ENCODE measurements at places on chromosomes 1 and 21.
A peak's percentile ranks its signal among the peaks of the same experiment; 100 is the strongest.

- no peak for DNase-seq
Observed at GRCh38 chr1:226686440-226687425, 52.3 kb downstream of the ITPKB start.

DNA sequence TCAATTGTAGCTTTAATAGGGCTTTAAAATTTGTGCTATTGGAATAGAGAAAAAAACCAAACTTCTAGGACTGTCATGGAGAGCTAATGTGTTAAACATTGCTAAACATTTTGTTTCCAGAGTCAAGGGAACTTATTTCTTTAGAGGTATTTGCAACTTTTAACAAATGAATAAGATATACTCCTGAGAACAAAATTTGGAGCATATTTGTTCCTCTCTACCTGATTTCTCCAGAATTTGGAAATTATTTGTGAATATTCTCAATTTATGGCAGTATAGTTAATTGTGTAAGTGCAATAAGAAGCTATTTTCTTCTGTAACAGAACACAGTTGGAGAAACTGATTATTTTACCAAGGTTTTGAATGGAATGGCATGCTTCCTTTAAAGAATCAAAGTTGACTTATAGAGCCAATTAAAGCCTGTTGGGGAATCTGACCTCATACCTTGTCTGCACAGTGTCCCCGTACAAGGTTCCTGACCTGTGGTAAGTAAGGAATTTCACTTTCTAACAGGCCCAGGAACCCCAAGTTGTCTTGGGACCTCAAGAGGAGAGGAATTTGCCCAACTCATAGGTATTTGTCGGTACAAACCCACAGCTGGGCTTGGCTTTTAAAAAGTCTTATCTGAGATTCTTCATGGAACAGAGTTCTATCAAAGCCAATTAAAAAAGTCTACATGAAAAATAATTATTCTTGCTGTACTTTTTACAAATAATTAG lies 72.6 kb upstream of the CSF1 start:
- no peak for DNase-seq

DNA sequence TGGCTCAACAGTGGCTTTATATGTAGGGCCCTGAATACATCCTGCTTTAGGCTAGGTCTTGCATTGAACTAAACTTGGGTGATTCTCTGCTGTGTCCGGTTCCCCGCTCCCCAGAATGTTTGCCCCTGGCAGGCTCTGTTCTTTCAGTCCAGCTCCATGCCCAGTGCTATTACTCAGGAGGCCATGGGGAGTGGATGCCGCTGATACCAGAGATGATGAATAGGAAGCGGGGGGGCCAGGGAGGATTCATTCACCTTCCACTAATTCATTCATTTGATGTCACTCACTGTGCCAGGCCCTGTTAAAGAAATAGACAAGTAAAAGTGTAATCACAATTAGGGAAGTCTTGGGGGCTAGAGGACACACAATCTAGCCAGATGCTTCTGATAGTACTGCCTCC lies 83.8 kb downstream of the TMEM53 start:
- DNase-seq = no peak

- DNase-seq = no peak
Observed at GRCh38 chr1:203276916-203277545, 28.3 kb upstream of the BTG2 start.

- DNase-seq = no peak
Observed at GRCh38 chr1:111736548-111737215, 2.5 kb downstream of the INKA2 start.

- DNase-seq = no peak
Observed at GRCh38 chr1:227912866-227913265, 34.9 kb downstream of the WNT9A start.

GRCh38 chr1:168554603-168555483 lies 11.0 kb upstream of the XCL2 start:
- no peak for DNase-seq

DNA sequence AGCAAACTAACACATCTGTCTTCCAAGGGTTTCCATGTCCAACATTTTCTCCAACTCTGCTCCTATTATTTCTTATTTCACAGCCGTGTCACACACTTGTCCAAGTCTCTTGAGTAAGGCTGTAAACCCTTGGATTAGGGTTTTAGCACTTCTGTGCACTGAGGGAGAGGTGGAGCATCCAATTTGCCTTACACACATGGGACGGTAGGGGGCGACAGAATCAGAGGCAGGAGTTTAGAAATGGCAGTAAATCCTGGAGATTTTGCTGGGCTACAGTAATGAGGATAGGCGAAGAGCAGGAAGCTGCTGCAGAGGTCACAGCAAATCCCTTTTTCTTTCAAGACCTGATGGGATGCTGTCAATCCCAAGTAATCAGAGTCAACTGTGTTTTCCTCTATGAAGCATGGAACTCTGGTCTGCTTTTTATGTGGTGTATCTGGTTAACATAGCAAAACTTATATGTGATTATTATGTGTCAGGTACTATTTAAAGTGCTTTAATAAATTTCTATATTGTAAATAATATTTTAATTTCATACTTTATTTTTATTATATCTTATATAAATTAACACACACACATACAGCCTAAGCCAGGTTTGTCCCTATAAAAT lies 15.4 kb upstream of the LCE5A start:
- DNase-seq = peak; percentile 7

GRCh38 chr1:210332719-210333398 lies 4.2 kb downstream of the HHAT start:
- DNase-seq = peak; percentile 34

DNA sequence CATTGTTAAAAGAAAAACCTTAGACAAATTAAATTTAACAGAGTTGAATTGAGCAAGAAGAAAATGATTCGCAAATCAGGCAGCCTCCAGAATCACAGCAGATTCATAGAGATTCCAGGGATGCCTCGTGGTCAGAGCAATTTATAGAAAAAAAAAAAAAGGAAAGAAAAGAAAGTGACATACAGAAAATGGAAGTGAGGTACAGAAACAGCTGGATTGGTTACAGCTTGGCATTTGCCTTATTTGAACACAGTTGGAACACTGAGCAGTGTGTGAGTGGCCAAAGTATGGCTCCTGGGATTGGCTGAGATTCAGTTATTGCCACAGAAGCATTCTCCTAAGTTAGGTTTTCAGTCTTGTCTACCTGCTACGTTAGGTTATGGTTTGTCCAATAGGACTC lies 9.1 kb upstream of the C21orf91 start:
- DNase-seq = no peak

GRCh38 chr1:87754139-87754538 lies 425.5 kb downstream of the LMO4 start:
- DNase-seq = no peak

- DNase-seq = no peak
Observed at GRCh38 chr1:94273111-94273510, 35.7 kb upstream of the ARHGAP29 start.

GRCh38 chr1:23403735-23404486 lies 20.6 kb downstream of the TCEA3 start:
- peak; percentile 72 for DNase-seq

GRCh38 chr1:26493267-26493666 lies 21.0 kb downstream of the HMGN2 start:
- DNase-seq = no peak

GRCh38 chr21:42550817-42551216 lies 37.2 kb downstream of the SLC37A1 start:
- DNase-seq = no peak

DNA sequence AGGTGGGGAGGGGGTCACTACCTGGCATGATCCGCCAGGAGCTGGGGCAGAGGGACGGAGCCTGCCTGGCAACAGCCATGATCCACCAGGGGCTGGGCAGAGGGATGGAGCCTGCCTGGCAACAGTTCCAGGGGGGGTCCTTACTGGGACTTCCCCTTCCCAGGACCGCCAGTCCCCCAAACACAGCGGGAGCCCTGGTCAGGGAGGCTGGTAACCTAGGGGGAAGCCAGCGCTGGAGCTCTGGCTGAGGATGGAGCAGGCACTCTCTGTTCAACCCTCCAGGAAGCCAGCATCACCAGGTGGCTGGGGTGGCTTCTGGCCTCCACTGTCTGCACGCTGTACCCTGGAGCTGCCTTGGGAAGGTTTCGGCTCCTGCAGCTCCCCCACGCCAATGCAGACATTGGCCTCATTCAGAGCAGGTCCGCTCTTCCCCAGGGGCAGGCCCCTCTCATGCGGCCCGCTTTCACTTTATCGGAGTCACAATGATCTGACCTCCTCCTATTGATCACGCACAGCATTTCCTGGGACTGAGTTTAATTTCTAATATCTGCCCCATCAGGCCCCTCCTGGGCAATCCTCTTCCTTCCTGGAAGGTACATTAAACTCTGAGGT lies 68.4 kb upstream of the ABCG1 start:
- no peak for DNase-seq

DNA sequence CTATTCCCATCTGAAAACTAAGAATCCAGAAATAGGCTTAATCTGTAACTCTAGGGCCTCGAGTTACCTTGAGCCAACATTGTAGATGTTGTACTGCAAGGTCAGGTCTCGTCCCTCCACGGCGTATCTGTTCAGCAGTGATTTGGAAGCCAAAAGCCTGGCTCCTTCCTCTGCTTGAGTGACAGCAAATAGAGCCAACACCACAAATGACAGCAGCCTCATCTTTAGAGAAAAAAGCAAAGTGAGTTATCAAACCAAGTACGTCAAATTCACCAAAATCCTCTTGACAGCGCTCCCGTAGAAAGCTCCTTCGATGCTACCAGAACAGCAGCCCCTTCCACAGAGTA lies 832 bp downstream of the SSR2 start:
- no peak for DNase-seq

DNA sequence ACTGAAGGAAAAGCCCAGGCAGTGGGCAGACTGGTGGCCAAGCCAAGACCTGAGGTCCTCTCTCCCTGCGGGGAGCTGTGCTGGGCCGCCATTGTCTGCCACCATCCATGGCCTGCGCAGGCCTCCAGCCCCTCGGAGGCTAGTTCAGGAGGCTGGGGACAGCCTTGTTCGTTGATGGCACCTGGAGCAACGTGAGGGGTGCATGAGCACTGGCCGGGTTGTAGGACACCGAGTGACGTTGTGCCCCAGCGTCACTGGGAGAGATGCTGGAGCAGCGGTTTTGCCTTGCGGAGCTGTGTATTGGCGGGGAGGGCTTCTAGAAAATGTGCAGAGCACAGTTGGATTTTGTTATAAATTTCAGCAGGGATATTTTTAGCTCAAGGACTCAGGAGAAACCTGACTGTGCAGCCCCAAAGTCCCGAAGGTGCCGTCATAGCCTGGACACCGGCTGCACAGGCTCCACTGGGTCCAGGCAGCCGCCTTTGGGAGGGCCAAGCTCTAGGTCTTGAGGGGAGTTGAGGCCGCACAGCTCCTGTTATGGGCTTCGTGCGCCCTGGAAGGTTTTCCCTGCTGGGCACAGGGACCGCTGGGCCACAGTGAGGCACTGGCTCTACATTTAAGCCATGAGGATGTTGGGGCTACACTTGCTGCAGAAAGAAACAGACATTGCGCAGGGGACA lies 48.2 kb upstream of the ADARB1 start:
- no peak for DNase-seq

DNA sequence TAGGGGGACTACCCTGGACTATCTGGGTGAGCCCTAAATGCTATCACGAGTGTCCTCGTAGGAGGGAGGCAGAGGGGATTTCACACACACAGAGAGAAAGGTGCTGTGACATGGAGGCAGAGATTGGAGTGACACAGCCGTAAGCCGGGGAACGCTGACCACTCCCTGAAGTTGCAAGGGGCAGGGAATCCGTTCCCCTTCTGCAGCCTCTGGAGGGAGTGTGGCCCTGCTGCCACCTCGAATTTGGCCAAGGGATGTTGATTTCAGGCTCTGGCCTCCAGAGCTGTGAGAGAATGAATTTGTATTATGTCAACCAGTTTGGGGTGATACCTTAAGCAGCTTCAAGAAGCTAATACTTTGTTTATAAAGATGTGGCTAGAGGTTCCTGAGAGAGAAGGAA lies 137.7 kb downstream of the ACTL8 start:
- no peak for DNase-seq

GRCh38 chr1:25198663-25199252 lies 33.5 kb downstream of the SYF2 start:
- no peak for DNase-seq

DNA sequence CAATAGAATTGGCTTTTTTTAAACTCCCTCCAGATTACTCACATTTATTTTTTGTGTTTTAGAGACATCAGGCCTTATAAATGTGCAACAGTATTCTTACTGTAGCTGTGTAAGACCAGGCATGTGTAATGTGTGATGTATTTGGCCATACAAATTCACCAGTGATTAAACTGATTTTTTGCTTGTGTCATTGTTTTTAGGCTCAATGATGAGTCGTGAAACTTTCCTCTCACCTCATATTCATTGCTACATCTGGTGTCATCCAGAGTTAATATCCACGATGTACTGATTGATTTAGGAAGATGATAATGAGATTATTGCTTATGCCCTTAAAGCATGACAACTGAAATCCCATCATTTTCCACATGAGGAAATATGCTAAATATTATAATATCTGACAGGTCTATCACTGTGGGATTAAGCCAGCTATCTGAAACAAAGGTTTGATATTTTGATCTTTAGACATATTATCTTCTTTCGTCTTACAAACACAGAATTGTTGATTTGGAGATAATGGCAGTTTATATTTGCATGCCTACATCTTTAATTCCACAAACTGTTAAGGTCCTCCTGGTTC lies 487.9 kb downstream of the PTBP2 start:
- DNase-seq = no peak

GRCh38 chr1:43288058-43288784 lies 2.8 kb upstream of the C1orf210 start:
- no peak for DNase-seq

DNA sequence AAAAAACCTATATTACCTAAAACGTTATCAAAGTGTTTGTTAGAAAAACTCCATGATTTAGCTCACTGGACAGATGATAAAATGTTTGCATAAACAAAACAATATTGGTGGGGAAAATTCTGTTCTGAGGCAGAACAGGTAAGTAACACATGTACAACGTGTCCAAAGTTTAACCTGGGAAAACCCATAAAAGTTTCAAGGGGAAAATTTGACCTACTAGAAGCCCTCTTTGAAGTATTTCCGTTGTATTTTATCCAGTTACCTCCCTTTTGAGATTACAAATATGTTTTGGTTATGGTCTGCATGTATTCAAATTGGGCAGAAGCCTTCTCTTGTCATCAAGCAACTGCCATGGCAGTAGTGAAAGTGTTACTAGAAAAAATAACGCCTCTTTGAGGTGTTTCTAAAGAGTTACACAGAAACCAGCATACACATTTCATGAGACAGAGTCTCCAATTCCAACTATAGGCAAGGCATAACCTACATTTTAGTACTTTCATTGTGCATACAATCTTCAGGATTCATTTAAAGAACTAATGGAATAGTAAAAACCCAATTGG lies 58.0 kb upstream of the PDC start:
- DNase-seq = no peak

GRCh38 chr1:159067699-159068621 lies 8.6 kb downstream of the AIM2 start:
- DNase-seq = peak; percentile 38

GRCh38 chr21:25298512-25299491 lies 308.5 kb downstream of the MRPL39 start:
- DNase-seq = no peak

GRCh38 chr1:27536010-27536757 lies 46.2 kb upstream of the WASF2 start:
- no peak for DNase-seq

GRCh38 chr1:185279571-185279970 lies 37.5 kb downstream of the IVNS1ABP start:
- DNase-seq = no peak

Measured in CD4-positive, alpha-beta T cell treated with Interleukin-1 beta for 1 hour (primary cell).